ENCODE measurements at places on chromosomes 2 and 18.

DNA sequence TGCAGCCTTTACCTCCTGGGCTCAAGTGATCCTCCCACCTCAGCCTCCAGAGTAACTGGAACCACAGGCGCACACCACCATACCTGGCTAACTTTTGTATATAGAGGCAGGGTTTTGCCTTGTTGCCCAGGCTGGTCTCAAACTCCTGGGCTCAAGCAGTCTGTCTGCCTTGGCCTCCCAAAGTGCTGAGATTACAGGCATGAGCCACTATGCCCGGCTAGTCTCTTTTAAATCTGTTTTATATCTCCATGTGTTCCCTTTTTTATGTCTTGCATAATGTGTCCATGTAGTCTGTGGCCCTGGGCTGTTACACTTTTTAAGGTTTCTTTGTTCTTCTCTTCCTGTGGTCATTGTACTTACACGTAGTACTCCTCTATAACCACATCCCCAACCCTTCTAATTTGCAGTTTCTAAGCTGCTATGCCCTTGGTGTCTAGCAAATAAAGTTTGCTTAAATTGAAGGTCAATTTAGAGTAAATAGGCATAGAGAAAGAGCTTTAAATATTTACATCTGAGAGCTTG is 168.2 kb downstream of the MCFD2 start:
- DNase-seq = no peak

DNA sequence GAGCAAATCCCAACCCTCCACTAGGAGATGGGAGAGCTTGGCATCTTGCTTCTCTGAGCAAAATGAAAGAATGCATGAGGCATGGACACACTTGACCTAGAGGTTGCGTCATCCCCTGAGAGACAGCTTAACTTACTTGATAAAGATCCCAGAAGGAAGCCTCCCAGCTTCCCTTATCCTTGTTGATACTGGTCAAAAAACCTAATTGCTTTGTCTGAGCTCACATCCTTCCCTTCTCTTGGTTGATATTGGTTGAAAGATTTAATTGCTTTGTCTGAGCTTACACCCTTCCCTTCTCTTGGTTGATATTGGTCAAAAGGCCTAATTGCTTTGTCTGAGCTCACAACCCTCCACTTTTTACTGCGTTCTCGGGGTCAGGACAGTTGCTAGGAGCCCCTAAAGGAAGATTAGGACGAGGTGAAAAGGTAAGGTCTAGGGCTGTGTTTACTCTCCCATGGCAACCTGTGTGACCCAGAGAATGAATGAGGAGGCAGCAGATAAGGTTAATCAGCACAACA is 12.2 kb upstream of the BOD1L2 start:
- no peak for DNase-seq

GRCh38 chr2:6342273-6342920 is 523.3 kb downstream of the CMPK2 start:
- no peak for DNase-seq

- no peak for DNase-seq
Observed at GRCh38 chr2:218298314-218298875, 6.1 kb upstream of the TMBIM1 start.

DNA sequence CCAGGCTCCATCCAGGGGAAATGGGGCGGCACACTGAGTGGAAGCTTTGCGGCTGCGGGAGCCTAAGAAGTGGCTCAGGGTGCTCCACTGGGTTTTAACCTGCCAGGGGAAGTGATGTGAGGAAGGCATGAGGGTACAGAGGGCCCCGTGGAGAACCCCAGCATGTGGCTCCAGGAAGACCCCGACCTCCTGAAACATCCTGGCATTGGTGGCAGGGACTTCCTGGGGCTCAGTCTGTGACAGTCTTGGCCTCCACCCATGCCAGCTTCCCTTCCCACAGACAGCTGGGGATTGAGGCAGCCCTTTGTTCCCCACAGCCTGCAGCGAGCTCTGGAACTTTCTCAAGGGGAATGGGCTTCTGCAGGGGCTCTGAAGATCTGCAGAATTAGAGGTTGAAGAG is 146.6 kb downstream of the TNS1 start:
- DNase-seq = no peak

DNA sequence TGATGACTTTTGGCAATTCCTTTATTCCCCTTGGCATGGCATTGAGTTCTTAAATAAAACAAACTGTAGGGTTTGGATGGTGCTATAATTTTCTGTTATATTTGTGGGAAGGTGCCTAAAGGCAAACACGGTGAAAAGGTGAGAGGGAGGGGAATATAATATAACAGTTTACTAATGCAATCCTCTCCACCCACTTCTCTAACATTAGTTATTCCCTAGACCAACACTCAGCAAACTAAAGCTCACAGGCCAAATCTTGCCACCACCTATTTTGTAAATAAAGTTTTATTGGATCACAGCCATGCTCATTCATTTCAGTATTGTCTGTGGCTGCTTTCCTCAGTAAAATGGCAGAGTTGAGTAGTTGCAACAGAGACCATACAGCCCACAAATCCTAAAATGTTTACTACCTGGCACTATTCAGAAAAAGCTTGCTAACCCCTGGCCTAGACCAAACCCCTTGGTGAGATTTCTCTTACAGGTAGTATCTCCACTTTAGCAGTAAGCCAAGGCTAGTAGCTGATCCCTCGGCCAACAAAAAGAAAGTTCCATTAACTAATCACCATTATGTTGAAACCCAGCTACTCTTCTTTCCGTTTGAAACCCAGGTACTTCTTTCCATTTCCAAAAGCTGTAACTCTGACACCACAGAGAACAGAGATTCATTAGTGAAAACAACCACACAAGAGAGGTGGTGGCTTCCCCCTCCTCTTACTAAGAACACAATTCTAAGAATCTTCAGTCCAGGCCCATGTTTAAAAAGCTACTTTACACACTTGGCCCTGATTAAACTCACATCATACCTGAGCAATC is 136.1 kb upstream of the CHAC2 start:
- no peak for DNase-seq

All from RCC 7860 (cell line).